ENCODE measurements at places on chromosomes 1 and 21. TPM values are rescaled to one million over a fixed set of nuclear protein-coding genes. Genes with fewer than 3 reads are reported as not detected.

Gene UBE2U
- not detected for total RNA-seq

GRCh38 chr1:117611894-117612483 lies 6.1 kb downstream of the TENT5C start:
- peaks cover 77% of the 10 kb centered on the region for H3K36me3 ChIP-seq
- H3K4me3 ChIP-seq, result no peak overlapping the region
- no peaks in the 10 kb centered on the region for H3K27me3 ChIP-seq
- peaks cover 87% of the 10 kb centered on the region for H3K4me1 ChIP-seq
- no peak for DNase-seq

DNA sequence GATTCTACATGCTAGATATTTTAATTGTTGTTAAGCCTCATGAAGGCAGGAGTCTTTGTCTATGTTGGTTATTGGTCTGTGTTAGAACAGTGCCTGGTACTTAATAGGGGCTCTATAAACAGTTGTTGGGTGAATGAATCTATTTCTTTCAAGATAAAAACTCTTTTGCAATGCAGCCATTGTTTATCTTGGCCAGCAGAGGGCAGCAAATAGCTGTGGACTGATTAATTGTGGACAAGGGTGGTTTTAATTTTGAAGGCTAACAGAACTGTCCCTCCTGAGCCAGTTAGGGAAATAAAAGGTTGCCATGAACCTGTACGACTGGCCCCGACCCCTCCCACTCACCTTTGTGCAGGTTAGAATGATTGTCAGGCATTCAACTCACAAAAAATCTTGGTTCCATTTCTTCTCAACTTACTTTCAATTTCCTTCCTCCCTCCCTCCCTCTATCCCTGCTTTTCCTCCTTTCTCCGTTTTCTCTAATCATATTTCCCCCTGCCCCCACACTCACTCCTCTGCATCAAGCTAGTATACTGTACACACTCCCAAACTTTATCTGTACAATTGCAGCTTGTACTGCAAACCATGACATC lies 66.3 kb upstream of the DIRAS3 start:
- H3K4me3 ChIP-seq, result peak overlapping the region; percentile 52
- peaks cover under 1% of the 10 kb centered on the region for H3K27me3 ChIP-seq
- DNase-seq, result peak; percentile 57
- H3K4me1 ChIP-seq, result no peaks in the 10 kb centered on the region
- H3K27ac ChIP-seq, result no peak overlapping the region
- no peaks in the 10 kb centered on the region for H3K36me3 ChIP-seq

GRCh38 chr1:234861024-234861620 lies 251.1 kb upstream of the IRF2BP2 start:
- H3K36me3 ChIP-seq, result no peaks in the 10 kb centered on the region
- DNase-seq, result no peak
- H3K4me3 ChIP-seq, result no peak overlapping the region
- H3K27me3 ChIP-seq, result no peaks in the 10 kb centered on the region
- peaks cover 8% of the 10 kb centered on the region for H3K4me1 ChIP-seq
- no peak overlapping the region for H3K27ac ChIP-seq

GRCh38 chr1:70066711-70067110 lies 138.7 kb downstream of the LRRC40 start:
- no peaks in the 10 kb centered on the region for H3K27me3 ChIP-seq
- no peak overlapping the region for H3K4me3 ChIP-seq
- no peaks in the 10 kb centered on the region for H3K36me3 ChIP-seq
- no peaks in the 10 kb centered on the region for H3K4me1 ChIP-seq
- no peak overlapping the region for H3K27ac ChIP-seq

DNA sequence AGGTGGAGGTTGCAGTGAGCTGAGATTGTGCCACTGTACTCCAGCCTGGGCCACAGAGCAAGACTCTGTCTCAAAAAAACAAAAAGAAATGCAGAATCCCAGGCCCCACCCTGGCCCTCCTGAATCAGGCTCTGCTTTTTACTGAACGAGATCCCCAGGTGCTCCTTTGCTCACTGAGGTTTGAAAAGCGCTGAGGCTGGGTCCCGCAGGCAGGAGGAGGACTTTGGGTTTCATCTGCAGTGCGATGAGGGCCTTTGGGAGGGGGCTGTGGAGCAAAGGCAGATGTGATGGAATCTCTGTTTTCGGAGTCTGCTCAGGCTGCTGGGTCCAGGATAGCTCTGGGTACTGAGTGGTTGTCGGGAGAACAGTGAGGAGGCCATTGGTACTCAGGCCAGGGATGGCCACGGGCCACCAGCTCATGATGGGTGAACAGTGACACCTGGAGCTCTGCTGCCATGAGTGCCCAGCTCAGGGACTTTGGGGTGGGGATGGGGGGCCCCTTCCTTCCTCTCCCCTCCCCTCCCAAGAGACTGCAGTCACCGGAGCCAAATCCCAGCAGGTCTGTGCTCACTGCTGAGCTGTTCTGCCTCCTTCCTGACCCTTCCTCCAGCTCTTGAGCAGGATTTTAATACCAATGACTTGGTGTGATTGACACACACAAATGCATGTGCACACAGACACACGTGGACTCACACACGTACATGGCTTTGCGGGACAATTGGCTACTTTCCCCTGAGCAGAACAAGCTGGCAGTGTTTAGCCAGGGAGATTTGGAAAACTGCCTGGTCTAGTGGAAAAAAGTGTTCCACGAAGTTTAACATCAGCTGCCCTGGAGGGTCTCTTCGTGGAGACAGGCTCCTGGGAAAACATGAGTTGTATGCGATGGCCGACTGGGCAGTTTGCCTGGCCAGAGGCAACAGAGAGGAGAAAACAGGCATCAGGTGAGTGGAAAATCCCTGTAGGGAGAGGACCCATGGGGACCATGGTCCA lies 3.6 kb upstream of the DHRS3 start:
- no peak overlapping the region for H3K27ac ChIP-seq
- peaks cover 37% of the 10 kb centered on the region for H3K4me1 ChIP-seq
- H3K4me3 ChIP-seq, result no peak overlapping the region
- H3K36me3 ChIP-seq, result peaks cover 12% of the 10 kb centered on the region
- H3K27me3 ChIP-seq, result no peaks in the 10 kb centered on the region

- no peak for DNase-seq
- no peak overlapping the region for H3K4me3 ChIP-seq
- H3K27me3 ChIP-seq, result no peaks in the 10 kb centered on the region
- peaks cover 10% of the 10 kb centered on the region for H3K36me3 ChIP-seq
- peak overlapping the region; percentile 31 for H3K27ac ChIP-seq
Observed at GRCh38 chr1:8463144-8463927, 145.4 kb downstream of the SLC45A1 start.

DNA sequence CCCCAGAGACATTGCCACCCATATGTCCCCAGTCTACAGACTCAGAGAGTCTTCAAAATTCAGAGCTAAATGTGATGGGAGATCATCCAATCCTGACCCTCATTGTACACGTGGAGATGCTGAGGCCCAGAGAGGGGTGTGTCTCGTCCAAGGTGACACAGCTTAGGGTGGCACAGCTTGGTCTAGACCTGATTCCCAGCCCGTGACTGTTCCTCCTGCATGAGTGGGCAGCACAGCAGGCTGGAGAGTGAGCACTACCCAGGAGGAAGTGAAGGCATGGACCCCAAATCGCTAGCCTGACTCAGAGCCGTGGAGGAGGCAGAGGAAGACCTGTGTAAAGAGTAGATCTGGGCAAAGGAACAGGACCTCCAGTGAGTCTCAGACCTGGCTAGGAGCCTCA lies 16.4 kb downstream of the S100A7 start:
- H3K4me3 ChIP-seq, result no peak overlapping the region
- no peaks in the 10 kb centered on the region for H3K4me1 ChIP-seq
- no peak for DNase-seq
- H3K27ac ChIP-seq, result no peak overlapping the region
- no peaks in the 10 kb centered on the region for H3K36me3 ChIP-seq

Gene FAM3B
- total RNA-seq, result not detected

GRCh38 chr1:40664791-40665190 lies 691 bp downstream of the RIMS3 start:
- DNase-seq, result no peak
- H3K36me3 ChIP-seq, result no peaks in the 10 kb centered on the region
- H3K27ac ChIP-seq, result no peak overlapping the region
- H3K4me3 ChIP-seq, result peak overlapping the region; percentile 66
- peaks cover 4% of the 10 kb centered on the region for H3K27me3 ChIP-seq
- peaks cover 28% of the 10 kb centered on the region for H3K4me1 ChIP-seq

- no peaks in the 10 kb centered on the region for H3K4me1 ChIP-seq
- DNase-seq, result no peak
- no peaks in the 10 kb centered on the region for H3K27me3 ChIP-seq
- H3K36me3 ChIP-seq, result no peaks in the 10 kb centered on the region
Observed at GRCh38 chr21:18468790-18469189, 65.2 kb upstream of the TMPRSS15 start.

- H3K4me1 ChIP-seq, result no peaks in the 10 kb centered on the region
- H3K27me3 ChIP-seq, result no peaks in the 10 kb centered on the region
- H3K4me3 ChIP-seq, result no peak overlapping the region
- DNase-seq, result no peak
- no peaks in the 10 kb centered on the region for H3K36me3 ChIP-seq
Observed at GRCh38 chr1:210129092-210129491, 103.5 kb upstream of the SERTAD4 start.

Gene CELA3B
- total RNA-seq, result not detected

GRCh38 chr21:15000081-15000480 lies 64.7 kb downstream of the NRIP1 start:
- peaks cover 5% of the 10 kb centered on the region for H3K36me3 ChIP-seq
- H3K27me3 ChIP-seq, result no peaks in the 10 kb centered on the region
- H3K27ac ChIP-seq, result no peak overlapping the region
- no peak overlapping the region for H3K4me3 ChIP-seq
- no peak for DNase-seq

DNA sequence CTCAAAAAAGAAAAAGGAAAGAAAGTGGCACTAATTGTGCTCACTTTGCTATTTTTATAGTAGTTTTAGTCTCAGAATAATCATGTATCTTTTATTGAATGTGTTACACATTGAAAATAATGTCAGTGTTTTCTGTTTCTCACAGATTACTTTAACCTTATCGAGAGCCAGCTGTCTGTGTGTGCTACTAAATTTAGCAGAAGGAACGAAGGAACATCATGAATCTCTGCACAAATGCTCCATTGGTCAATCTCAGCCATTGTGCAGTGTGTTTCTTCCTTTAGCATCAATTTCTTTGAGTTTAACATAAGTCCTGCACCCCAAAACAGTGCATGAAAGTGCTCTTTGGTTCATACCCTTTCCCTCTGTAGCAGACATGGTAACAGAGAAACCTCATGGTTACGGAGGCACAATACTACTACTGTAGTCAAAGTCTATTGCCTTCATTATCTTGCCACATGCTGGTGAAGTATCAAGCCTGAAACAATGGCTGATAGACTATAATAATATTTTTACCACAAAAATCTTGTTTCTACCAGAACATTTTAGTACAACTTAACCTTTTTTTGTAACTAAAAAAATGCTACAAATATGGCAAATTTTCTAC lies 310.0 kb downstream of the HMCN1 start:
- H3K36me3 ChIP-seq, result no peaks in the 10 kb centered on the region
- H3K27ac ChIP-seq, result no peak overlapping the region
- no peak overlapping the region for H3K4me3 ChIP-seq

Gene MOB3C
- 20.1 TPM for total RNA-seq

Gene LAMC1
- total RNA-seq, result not detected

Gene SHE
- total RNA-seq, result not detected

DNA sequence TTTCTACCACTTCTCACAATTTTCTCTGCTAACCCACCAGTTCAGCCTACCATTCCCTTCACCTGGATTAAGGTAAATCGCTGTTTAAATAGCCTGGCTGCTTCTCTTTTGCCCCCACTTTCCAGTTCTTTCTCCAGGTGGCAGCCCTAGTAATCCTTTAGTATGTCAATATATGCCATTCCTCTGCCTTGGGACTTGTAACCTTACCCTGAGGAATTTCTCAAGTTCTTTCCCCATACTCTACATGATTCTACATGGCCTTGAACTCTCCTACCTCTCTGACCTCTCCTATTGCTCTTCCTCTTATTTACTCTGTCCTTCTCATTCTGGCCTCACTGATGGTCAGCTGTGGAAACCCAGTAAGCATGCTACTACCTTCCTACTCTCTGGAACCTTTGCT lies 546.0 kb downstream of the PLA2G4A start:
- no peaks in the 10 kb centered on the region for H3K4me1 ChIP-seq
- H3K36me3 ChIP-seq, result no peaks in the 10 kb centered on the region
- DNase-seq, result no peak
- H3K4me3 ChIP-seq, result no peak overlapping the region

DNA sequence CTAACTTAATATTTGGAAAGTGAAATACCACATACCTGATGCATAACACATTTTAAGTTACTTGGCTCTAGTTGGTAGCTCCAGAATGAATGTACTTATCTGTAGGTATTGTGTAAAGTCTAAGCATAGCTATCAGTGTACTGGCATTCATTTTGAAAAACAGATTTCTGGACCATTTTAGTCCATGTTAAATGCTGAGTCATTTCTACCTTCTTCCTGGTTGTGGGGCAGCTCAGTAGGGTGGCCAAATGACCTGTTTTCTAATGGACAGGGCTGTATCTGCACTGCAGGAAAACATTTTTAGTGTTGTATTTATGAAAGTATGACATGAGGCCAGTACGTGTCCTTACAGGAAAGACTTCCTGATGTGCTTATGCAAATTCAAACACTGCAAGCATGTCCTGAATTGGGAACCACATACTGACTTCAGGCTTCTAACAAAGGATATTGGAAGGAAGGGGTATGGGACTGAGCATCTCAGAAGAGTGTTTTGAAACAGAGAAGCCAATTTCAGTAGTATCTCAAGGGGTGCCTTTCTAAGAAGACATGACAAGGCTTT lies 300.3 kb upstream of the B3GALT2 start:
- H3K36me3 ChIP-seq, result peaks cover 81% of the 10 kb centered on the region
- H3K27ac ChIP-seq, result peak overlapping the region; percentile 82
- no peak for DNase-seq

DNA sequence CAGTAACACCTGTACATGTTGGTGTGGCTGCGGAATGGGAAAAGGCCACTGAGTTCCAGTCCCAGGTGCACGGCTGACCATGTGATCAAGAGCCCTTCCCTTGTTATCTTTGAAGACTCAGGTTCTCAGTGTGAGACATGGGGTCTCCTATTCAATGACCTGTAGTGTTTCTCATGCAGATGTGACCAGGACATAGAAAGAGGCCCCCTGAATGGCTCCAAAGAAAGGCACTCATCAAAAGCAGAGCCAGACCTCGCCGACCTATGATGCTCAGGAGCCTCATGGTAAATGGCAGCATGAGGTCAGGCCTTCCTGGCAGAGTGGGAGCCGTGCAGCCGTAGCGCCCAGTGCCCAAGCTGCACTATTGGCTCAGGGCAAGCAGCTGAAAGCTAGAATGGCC lies 42.3 kb upstream of the HAO2 start:
- H3K4me1 ChIP-seq, result peaks cover 37% of the 10 kb centered on the region
- no peaks in the 10 kb centered on the region for H3K36me3 ChIP-seq

DNA sequence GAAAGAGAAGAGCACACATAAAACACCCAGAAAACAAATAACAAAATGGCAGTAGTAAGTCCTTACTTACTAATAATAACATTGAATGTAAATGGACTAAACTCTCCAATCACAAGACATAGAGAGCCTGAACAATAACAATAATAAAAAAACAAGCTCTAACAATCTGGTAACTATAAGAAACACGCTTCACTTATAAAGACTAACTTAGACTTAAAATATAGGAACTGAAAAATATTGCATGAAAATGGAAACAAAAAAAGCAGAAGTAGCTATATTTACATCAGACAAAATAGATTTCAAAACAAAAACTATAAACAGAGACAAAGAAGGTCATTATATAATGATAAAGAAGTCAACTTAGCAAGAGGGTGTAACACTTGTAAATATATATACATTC lies 83.1 kb upstream of the LYPLAL1 start:
- DNase-seq, result no peak
- H3K36me3 ChIP-seq, result no peaks in the 10 kb centered on the region

- no peaks in the 10 kb centered on the region for H3K4me1 ChIP-seq
- H3K27me3 ChIP-seq, result peaks cover 2% of the 10 kb centered on the region
- H3K4me3 ChIP-seq, result no peak overlapping the region
Observed at GRCh38 chr1:45319761-45320160, 6.9 kb upstream of the HPDL start.

All from activated CD8-positive, alpha-beta T cell treated with anti-CD3 and anti-CD28 coated beads, Interleukin-2, amount 10 ng/mL, durations not matched to agents 7 days and 5 days (primary cell).